ENCODE measurements at places on chromosomes 12 and 14.

- no peak for DNase-seq
These were observed 56.8 kb upstream of the PLXNC1 start for GRCh38 chr12:94091624-94092023.

DNA sequence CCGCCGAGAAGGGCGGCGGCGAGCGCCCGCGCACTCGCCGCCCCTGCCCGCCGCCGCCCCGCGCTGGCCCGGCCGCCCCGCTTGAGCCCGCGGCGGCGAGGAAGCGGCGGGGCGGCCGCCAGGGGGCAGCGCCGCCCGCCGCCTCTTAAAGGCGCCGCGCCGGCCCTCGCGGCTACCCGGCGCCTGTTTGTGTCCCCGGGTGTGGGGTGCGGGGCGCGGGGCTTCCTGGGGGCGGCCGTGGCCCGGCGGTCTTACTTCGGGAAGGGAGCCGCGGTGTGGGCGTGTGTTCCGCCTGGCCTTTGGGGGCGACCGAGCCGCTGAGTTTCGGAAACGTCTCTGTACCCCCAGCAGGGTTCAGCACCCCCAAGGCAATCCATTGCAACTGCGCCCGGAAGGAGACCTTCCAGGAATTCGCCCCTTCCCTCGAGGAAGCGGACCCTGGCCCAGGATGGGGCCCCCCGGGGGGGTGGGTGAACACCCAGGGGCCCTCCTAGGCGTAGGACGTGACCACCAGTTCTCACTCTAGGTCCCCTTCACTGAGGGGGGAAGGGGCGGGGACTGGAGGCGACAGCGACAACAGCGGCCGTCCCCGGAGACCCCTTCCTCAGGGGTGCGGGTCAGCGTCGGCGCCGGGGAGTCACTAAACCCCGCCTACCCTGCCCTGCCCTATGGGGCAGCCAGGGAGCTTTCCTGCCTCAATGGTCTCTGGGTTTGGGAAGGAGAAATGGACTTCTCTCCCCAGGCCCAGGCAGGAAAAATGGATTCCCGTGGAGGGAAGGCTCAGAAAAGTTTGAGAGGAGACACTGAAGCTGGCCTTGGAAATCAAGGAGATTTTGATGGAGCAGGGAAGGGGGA, at the start of gene ITPK1:
ITPK1 (minus strand) TSS at position 105 of the 855 bp plus-strand sequence. CDS start 762 bp downstream, outside the sequence.
- DNase-seq = peak; percentile 62

DNA sequence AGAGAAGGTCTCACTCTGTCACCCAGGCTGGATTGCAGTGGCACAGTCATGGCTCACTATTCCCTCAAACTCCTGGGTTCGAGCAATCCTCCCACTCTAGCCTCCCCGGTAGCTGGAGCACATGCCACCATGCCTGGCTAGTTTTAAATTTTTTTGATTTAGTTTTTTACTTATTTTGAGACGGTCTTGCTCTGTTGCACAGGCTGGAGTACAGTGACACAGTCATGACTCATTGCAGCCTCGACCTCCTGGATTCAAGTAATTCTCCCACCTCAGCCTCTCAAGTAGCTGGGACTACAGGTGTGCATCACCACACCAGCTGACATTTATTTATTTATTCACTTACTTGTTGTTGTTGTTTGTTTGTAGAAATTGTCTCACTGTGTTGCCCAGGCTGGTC, 22.2 kb upstream of the DIP2B start:
- no peak for DNase-seq

- DNase-seq = peak; percentile 35
These were observed 2.6 kb downstream of the SMIM41 start for GRCh38 chr12:52082026-52082668.

DNA sequence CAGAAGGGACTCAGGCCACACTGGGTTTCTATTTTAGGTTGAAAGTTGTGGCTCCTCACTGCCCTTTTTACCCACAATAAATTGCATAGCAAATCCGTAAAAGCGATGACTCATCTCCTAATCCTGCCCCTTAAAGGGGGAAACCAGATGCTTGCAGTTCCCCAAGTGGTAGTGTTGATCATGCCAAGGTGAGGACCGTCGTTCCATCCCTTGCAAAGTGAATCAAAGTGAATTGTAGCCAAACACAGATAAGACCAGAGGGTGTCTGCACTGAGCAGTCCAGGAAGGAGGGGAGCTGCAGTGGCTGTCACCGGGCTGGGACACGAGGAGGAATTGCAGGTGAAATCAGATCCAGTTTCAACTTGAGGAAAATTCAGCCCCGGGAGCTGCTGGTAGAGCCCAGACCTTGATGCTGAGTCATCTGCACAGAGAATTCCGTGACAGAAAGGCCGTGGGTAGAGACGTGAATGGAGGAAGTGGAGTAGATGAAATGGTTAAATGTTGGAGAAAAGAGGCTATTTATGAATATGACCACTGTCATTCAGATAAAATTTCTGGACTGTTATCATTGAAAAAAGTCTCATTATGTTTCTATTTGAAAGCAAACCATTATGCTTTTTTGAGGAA, 44.2 kb upstream of the MMP17 start:
- peak; percentile 81 for DNase-seq

GRCh38 chr12:45570501-45570900, 159.0 kb upstream of the ARID2 start:
- no peak for DNase-seq

DNA sequence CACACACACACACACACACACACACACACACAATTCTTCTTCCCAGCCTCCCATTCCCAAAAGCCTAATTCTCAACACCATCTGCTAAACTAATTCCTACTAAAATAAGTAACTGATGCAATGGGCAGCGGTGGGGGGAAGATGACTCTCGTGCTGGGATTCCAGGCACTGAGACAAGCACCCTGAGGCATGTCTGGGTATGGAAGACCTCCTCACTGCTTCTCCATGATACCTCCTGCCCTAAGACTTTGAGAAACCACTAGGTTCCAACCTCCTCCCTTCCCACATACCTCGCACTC, 789 bp upstream of the VWF start:
- no peak for DNase-seq

DNA sequence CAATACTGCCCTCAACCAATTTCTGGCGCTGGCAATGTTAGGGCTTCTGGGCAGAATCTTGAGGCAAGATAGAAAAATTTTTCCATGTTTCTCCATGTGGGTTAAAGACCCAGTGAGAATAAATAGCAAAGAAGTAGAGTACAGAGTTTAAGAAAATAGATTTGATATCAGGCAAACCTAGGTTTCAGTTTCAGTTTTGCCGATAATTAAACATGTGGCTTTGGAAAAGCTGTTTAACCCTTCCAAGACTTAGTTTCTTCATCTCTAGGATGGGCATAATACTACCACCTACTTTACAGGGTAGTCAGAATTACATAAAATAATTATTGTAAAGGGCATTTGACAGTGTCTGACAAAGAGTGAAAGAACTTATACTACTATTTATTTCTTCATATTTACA, 360.4 kb downstream of the PCNX1 start:
- no peak for DNase-seq

DNA sequence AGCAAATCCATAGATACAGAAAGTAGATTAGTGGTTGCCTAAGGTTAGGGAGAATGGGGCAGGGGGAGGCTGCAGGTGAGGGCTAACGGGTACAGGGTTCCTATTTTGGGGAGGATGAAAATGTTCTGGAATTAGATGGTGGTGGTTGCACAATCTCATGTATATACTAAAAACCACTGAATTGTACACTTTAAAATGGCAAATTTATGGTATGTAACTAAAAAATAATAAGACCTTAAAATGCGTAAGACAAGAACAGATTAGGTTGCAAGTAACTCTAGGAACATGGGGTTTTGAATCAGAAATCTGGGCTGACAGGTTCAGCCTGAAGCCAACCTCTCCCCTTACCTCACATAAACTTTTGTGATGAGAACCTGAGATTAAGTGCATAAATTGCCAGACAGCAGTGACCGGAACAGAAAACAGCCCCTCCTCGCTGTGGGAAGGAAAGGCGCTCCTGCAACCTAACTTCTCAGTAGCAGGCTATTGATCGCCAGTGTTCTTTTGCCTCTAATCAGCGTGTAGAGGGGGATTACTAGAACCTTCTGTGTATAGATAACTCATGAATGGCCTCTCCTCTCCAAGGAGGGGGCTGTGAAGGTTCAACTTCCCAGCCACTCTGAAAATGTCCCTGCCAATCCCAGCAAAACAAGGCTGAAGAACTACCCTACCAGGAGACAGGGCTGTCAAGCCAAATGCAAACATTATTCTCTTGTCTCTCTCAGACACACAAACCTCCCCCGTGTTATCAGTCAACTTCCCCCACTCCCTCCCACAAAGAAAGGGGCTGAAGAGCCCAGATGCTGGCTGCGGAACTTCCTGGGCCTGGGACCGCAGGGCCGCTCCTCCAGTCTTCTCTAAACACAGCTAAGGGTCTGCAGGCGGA, 1.9 kb downstream of the SSH1 start:
- DNase-seq = no peak

DNA sequence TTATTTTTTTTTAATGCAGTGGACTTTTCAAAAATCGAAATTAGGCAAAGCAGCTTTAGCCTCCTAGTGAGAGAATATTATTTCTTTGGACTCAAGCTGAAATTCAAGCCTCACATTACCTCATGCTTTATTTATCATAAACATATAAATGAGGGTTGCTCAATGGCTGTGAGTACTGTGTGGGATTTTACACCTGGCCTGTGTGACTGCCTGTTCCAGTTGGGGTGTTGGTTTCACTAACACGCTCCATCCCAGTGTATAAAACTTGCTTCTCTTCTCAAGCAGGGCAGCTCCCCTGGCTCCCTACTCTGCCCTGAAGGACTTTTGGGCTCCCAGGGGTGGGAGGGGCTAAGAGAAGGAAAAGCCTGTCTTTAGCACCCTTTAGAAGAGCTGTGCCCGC, 15.0 kb downstream of the ANKLE2 start:
- DNase-seq = no peak

DNA sequence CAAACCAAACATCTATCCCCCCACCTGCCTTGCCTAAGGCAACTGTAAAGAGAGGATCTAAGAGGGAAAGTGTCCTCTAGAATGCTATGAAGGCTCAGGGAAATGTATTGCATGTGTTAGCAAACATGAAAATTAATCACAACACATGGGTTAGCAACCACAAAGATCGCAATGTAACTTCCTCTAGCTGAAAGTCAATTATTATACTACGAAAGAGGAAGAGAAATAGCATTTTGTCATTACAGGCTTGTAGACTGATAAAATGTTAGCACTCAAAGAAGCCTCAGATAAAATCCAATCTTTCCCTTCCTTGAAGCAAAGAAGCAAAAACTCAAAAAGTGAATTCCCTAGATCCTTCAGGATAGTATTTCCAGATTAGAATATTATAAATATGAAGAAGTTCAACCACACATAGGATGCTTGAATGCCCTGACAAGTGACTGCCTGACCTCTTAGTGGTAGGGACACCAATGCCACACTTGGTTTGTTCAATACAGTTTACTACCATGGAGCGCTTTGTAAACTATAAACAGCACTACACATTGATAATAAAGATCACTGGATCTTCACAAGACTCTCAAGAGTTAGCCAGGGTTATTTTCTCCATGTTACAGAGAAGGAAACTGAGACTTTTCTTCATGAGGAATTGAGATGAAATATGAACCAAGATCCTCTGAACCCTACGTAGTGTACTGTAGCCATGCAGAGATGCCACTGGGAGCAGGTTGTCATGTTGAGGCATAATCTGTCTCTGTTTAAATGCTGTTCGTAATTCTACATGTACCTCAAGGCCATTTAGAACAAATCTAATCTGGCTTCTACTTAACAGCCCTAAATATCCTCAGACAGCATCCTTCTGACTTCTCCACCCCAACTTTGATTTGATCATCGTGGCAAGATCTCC, 100.7 kb downstream of the ITPR2 start:
- no peak for DNase-seq

DNA sequence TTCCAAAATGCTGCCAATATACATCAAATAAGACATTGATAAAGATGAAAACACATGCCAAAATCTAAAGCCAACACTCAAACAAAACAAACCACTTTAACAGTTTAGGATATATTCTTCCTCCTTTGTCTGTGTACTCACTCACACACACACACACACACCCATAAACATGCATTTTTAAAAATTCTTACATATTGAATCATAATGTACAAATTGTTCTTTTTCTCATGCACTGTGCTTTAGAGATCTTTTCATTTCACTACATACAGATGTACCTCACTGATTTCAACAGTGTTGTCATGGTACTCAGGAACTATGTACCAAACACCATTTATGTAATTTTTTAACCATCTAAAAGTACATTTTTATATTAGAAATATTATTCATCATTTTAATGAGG, 9.5 kb upstream of the RERG start:
- no peak for DNase-seq

GRCh38 chr14:50766338-50766886, 64.5 kb downstream of the NIN start:
- peak; percentile 8 for DNase-seq

GRCh38 chr14:81211844-81212243, 8.9 kb downstream of the GTF2A1 start:
- DNase-seq = no peak

DNA sequence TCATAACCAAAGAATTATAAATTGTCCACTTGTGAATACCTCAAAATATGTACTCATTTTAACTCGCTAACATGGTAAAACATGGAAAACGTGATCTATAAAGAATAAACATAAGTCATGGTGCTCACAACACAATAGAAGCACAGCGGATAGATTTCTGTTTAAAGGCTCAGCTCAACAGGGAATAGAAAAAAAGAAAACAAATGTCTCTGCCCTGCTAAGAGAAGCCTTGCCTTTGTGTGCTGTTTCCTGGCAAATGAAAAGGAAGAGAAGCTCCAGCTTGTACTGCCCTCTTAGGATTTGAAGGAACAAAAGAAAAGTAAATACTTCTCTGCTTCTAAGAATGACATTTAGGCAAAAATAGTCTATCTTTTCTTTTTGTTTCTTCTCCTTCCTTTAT, 121.0 kb upstream of the KRR1 start:
- peak; percentile 17 for DNase-seq

- DNase-seq = no peak
These were observed 16.8 kb downstream of the ERO1A start for GRCh38 chr14:52678591-52678990.

DNA sequence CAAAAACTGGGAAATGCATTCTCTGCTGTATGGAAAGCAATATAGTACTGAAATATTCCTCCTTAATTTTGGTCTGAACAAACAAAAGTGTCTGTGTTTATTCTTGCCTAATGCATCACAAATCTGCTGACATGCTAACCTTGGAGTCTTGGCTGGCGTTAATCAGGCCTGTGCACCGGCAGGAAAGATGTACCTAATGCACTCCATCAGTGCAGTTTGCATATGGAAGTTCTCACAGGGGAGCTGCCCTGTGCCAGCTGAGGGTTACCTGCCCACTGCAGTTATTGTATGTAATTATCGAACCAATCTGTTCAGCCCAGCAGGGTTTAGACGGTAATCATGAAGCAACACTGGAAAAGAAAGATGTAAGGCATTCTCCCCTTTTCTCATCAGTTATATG, 76.9 kb downstream of the VRK1 start:
- no peak for DNase-seq

DNA sequence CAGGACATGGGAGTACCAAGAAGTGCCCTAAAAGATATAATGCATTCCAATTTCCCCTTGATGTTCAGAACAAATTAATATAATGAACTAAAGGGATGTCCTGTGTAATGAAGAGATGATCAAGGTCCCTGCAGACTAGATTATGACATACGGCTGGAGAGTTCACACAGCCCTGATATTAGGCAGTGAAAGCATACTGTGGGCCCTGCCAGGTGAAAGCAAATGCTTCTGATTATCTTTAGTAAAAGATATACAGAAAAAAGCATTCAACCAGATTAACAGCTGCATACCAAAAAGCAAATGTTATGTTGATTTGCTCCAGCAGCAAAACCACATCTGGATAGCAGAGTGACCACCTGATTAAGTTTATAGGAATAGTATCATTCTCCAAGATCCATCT, 12.1 kb downstream of the HIGD1C start:
- no peak for DNase-seq

- peak; percentile 68 for DNase-seq
These were observed 65.8 kb upstream of the DACT1 start for GRCh38 chr14:58571769-58572472.

- peak; percentile 21 for DNase-seq
These were observed 58.0 kb downstream of the SYNE2 start for GRCh38 chr14:63910583-63911363.
